CMK (cell line): ENCODE measurements at places on chromosomes 1 and 21.

DNA sequence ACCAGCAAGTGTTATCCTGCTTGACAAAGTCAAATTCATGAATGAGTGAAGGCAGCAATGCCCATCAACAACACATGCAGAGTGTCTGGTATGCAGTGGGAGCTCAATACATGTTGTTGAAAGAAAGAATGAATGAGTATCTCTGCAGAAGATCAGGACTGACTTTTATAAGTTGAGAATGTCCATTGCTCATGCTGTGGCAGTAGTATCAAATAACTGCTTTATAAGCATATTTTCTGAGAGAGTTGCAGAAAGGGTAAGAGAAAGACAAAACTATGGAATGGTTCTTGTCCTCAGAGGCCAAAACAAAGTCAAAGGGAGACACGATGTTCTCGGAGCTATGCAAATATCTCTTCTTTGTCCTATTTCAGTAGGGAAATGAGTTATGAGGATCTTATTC, 288.7 kb downstream of the LMX1A start:
- DNase-seq, result no peak

DNA sequence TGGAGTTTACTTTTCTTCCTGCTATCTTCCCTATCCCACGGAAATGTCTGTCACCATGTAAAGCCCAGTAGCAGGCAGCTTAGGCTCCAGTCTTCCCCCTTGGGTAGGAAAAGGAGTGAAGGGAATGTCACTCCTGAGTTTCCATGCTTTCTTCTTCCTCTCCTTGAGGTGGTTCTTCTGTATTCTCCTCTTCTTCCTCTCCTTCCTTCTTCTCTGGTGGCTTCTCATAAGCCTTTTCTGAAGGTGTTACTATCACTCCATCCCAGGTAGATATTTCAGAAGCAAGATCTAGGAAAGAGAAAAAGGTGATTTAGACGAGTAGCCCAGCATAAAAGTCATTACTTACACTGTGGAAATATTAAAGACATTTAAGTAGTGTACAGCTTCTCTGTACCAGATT, 3.8 kb downstream of the SNAPIN start:
- no peak for DNase-seq

DNA sequence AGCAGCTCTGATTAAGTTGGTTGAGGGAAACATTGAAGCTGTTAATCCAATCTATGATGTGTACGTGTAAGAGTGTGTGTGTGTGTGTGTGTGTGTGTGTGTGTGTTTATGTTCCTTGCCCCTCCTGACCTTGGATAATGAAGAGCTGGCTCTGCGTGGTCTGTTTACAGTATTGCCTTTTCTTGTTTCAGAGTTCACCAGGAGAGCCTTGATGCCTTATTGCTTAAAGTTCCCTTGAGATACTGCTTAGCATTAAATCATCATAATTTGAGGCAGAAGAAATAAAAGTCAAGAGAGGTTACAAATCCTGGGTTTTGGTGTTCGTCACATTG, 36.4 kb downstream of the CAPN8 start:
- no peak for DNase-seq

GRCh38 chr1:201176940-201177339, 13.7 kb upstream of the IGFN1 start:
- no peak for DNase-seq

GRCh38 chr1:16903458-16903796, 7.6 kb downstream of the RNU1-2 start:
- no peak for DNase-seq

DNA sequence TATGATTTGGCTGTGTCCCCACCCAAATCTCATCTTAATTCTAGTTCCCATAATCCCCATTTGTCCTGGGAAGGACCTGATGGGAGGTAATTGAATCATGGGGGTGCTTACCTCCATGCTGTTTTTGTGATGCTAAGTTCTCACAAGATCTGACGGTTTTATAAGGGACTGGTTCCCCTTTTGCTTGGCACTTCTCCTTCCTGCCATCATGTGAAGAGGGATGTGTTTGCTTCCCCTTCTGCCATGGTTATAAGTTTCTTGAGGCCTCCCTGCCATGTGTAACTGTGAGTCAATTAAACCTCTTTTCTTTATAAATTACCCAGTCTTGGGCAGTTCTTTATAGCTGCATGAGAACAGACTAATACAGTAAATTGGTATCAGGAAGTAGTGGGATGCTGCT, 114.1 kb downstream of the ZNF648 start:
- no peak for DNase-seq

DNA sequence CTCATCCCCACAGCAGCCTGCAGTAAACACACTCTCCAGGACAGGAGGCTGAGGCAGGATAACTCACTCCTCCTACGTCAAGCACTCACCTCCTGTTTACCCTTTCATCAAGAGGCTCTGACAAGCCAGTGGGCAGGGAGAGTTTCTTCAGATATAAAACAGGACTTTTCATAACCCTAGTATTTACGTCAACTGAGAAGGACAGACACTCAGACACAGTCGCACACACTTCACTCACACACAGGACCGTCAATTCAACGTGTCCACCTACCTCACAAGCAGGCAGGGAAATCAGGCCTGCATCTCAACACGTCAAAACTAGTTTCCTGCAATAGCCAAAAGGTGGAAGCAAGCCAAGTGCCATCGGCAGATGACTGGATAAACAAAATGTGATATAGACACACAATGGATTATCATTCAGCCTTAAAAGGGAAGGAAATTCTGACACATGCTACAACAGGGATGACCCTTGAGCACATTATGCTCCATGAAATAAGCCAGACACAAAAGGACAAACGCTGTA, 48.6 kb downstream of the ITPKB start:
- DNase-seq, result no peak

- DNase-seq, result no peak
These were observed 76.4 kb upstream of the MARK1 start for GRCh38 chr1:220451532-220451931.

DNA sequence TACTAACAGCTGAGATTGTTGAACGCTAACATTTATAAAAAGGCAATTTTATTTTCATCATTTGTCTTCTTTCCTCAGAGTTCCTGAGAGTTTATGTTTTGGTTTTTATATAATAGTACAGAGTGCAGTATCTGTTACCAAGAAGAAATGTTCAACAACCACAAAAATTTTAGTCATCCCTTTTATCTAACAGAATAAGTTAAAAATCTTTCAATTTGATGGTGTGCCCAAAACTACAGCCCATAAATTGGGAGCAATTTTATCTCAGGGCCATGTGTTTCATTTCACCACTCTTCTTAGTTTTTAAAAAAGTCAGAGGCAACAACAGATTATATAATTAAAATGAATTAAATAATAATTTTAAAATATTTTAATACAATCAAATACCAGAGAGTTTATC, 37.1 kb downstream of the NEXN start:
- no peak for DNase-seq

- no peak for DNase-seq
These were observed 1202.3 kb downstream of the NCAM2 start for GRCh38 chr21:22200378-22201092.

- DNase-seq, result no peak
These were observed 58.5 kb downstream of the ATF6 start for GRCh38 chr1:161824618-161825017.

GRCh38 chr1:233463333-233463732, 135.8 kb downstream of the MAP3K21 start:
- DNase-seq, result no peak

DNA sequence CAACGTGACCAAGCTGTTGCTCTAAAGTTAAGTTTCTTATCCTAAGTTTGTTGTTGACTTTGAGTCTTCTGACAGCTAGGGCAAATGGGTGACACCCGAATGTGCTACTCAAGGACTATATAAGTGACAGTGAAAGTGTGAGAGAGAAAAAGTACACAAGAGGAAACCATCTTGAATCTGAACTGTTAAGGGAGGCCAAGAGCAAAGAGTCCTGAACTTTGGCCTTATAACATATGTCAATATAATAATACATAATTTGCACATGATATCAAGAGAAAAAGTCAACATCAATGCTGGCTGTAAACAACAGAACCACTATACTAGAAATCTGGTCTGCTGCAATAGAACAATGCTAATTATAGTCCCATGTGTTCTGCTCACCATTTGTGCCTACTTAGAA, 29.5 kb downstream of the SYNJ1 start:
- DNase-seq, result no peak

DNA sequence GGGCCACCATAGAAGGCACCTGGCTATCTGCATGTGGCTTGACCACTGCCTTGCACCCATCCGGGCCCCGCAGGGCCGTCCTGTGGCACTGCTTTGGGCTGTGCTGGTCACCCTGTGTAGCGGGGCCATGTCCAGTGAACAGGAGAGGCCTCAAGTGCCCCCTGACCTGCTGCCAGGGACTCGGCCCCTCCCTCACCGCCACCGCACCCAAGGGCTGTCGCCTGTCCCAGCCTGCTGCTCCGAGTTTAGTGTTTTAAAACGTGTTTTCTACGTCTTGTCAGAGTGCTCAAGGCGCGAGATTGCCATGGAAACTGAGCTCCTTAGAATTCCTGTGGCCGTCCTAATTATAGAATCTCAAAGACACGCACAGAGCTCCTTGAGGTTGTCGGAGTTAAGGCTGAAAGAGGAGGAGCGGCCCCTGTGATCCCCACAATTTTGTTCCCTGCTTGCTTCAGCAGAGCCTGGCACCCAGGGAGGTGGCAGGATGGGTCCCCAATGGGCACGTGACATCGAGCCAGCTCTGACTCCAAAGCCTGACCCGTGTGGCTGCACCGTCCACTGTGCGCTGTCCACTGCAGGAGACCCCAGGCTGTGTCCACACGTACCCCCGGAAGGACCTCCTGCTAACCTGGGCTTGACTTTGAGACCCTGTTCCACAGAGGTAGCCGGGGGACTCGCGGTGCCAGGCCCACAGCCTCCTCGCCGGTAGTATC, 66.2 kb downstream of the FAAP20 start:
- DNase-seq, result no peak

GRCh38 chr1:38529391-38529790, 330.2 kb downstream of the RRAGC start:
- DNase-seq, result no peak

DNA sequence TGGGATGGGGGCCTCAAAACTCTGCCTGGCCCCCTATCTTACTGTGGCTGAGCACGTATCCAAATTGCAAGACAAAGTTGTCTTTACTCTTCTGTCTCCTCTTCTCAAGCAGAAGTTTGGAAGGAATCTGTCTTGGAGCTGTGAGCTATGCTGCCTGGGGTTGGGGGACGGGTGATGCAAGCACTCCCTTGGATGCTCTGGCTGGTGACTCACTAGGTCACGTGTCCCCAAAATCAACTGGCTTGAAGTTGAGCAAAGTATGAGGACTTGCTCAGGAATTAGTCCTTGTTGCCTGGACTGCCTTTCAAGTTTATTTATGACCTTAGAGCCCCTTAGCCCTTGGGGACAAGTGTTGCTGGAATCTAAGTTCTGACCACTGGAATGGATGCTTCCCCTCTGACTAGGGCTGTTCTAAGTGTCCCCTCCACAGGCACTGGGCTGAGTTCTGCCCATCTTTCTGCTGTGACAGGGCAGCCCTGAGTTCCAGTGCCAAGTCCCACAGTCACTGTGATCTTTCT, 269.5 kb downstream of the HHAT start:
- DNase-seq, result no peak

GRCh38 chr1:38105267-38105666, 58.7 kb upstream of the POU3F1 start:
- DNase-seq, result no peak

DNA sequence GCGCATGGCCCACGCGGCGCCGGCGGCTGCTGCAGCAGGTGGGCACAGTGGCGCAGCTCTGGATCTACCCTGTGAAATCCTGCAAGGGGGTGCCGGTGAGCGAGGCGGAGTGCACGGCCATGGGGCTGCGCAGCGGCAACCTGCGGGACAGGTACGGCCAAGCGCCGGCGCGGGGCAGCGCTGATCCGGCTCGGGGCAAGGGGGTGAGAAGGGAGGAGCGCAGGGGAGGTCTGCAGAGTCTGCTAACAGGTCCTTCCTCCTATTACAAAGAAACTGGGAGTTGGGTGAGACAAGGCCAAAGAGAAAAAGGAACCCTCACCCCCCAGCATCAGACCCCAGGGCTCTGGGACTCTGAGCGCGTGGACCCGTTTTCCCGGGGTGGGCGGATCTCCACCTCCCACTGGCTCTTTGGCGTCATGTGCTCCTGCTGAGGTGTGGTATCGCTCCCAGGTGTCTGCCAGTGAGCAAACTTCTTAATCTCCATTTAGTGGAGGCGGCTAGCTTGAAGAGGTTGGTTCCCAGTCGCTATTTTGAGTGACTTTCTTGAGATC, 431 bp downstream of the MTARC1 start:
- no peak for DNase-seq

DNA sequence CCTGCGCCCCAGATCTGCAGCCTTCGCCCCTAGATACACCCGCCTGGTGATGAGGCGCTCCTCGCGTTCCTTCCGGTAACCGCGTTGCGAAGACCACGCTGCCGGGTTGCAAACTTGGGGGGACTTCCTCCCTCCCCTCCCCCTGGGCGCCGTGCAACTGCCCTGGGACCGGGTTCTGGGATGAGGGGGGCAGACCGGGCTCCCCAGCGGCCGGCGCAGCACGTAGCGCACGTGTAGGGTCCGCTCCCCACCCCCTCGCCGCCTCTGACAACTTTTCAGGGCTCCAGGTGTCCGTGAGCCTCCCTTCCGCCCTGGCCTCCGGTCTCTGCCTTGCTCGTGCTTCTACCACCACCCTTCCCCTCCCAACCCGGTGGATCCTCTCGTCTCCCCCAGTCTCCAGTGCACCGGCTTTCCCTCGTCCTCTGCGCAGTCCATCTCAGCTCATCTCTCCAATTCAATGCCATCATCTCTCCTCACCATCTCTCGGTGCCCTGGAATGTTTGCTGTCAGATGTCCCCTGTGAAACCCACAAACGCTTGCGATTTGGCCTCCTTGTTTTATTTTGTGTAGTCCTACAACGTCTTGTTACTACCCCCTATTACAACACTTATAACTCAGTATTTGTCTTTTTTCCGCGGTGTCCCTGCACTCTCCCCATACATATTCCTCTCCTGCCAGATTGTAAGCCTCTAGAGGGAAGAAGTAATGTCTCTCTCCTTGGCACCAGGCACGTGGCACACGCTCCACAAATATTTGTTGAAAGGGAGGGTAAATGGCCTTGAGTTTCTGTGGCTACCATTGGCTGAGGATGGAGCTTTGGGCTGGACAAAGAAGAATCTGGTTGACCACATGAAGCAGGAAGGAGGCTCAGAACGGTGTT, 782 bp downstream of the PCAT6 start:
- no peak for DNase-seq

DNA sequence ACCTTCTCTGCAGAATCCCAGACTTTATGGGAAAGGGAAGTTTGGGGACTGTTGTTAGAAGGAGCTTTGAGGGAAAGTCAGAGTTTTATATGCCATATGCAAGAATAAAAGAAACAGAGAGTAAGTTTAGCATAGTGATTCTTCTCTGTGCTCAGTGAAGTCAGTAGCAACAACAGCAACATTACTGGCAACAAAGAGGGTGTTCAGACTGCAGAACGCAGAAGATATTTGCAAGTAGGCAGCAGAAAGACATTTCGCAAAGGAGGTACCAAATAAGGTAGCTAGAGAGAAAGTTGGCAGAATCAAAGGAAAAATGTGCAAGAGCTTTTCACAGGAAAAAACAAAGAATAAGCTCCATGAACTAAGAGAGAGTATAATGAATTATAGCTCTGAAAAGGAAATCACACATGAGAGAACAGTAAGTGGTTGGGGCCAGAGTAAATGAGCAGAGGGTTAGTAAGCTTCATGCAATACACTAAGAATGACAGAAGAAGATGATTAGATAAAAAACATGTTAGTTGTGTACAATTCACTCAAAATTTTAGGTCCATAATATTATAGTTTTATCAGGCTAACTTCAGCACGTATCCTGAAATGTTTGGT, 98.1 kb downstream of the NEGR1 start:
- DNase-seq, result no peak
